Myometrial cell (primary cell): ENCODE measurements at places on chromosomes 3 and 15. TPM values are rescaled to one million over a fixed set of nuclear protein-coding genes. Genes with fewer than 3 reads are reported as not detected.

PTX3 gene
- 846 and 865 TPM in 2 replicates for total RNA-seq

ACOX2 gene
- total RNA-seq: 5.0 and 8.9 TPM in 2 replicates

PEX11A gene
- 5.2 and 5.7 TPM in 2 replicates for total RNA-seq

CYP11A1 gene
- 0.53 and 3.2 TPM in 2 replicates for total RNA-seq

RBPMS2 gene
- total RNA-seq: not detected in 2 replicates
